ENCODE measurements at places on chromosomes 12 and 14. TPM values are rescaled to one million over a fixed set of nuclear protein-coding genes. Genes with fewer than 3 reads are reported as not detected.

ANO4 gene
- 0.05 TPM for total RNA-seq

- no peak for DNase-seq
Observed at GRCh38 chr12:111653596-111653995, 32.2 kb downstream of the BRAP start.

CPNE8 gene
- 9.0 TPM for total RNA-seq

GRCh38 chr14:36478782-36479181 is 41.2 kb downstream of the NKX2-1 start:
- DNase-seq: no peak

All from heart left ventricle (tissue), 16 donors.